Putamen (tissue), 1 donor: ENCODE measurements at places on chromosomes 1 and 21.

- no peak for DNase-seq
These were observed 45.3 kb upstream of the FBXO28 start for GRCh38 chr1:224068458-224069072.

DNA sequence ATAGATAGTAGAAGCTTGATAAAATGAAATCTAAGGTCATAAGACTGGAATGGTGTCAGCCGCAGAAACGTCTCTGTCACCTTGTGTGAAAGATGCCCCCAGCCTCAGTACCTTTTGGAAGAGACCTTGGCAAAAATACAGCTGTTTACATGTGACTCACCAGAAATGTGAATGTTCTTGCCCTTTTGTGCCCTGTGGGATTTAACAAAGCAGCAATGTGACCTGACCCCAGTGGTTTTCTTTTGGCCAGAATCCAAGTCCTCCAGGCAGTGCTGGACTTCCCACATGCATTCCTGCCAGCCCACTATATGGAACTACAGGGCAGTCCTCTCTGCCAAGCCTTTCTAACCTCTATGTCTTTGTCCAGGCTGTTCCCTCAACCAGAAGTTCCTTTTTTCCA, 27.2 kb upstream of the LRRC8C start:
- DNase-seq: no peak

GRCh38 chr1:159845751-159846629, 16.5 kb downstream of the VSIG8 start:
- no peak for DNase-seq

DNA sequence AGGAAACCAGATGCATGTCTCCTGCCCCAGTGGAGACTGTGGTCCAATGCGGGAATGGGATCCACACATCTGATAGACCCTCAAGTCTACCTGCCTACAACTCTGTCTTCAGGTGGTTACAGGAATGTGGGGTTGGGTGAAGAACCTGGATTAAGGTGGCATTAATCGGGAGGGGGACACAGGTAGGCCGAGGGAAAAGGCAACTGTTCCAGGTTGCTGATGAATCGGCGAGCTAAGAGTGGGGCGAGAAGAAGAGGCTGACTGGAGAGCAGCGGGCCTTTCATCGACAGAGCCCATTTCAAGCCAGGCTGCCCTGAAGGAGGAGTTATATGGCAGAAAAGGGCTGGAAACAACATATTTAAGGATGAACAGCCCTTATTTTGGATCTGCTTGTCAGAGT, 836 bp downstream of the CD2 start:
- no peak for DNase-seq

GRCh38 chr1:175597969-175598765, 145.2 kb downstream of the TNR start:
- no peak for DNase-seq

DNA sequence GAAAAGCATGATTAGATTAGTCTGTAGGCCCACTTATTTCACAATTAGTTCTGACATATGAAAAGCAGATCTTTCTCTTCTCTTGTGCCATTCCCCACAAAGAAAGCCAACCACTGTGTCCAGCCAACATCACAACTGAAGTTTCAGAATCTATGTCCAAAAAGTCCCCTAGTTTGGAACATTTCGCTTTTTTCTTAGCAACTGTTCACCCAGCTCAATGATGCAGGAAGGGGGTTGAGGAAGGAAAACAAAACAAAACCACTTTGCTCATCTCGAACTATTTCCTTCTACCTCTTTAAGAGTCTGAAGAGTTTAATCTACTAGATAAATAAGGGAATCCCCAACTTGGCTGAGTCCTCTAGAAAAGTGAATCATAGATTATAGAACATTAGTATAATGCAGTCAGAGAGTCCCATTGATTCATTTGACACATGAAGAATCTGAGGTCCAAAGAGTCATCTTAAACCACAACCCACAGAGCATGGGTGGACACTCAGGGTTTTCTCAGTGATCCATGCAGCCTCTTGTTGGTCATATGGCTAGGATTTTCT, 159.3 kb upstream of the SGIP1 start:
- DNase-seq: no peak

DNA sequence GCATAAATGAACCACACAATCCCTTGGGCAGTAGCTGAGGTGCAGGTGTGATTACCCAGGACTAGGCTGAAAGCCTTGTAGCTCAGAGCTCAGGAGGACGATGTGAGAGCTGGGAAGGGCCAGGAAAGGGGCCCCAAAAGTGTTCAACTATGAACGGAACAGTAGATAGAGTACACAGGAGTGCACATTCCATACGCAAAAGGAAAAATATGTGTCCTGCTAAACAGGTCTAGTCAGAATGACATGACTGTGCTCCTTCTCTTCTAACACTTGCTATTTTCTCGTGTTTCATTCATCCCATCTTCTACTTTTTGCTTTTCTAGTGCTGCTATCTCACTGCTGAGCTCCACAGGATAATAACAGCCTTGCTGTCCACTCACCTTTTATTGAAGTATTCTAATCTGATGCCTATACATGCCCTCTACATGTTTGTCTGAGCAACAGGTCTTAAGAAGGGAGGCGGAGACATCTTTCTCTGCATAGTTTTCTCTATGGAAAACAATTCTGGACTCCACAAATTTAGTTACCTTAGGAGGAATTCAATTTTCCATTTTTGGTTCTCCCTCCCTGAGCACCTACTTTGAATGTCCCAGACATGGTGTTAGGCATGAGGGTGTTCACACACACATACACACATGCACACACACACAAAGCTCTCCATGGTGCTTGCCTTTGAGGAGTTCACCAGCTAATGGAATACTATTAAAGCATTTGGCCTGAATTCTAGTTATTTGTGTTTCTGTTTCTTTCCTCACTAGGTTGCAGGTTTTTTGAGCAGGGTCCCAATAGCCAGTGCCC, 3.4 kb downstream of the S100A10 start:
- DNase-seq: no peak

- DNase-seq: no peak
These were observed 8.3 kb upstream of the EPB41 start for GRCh38 chr1:28905921-28906666.

DNA sequence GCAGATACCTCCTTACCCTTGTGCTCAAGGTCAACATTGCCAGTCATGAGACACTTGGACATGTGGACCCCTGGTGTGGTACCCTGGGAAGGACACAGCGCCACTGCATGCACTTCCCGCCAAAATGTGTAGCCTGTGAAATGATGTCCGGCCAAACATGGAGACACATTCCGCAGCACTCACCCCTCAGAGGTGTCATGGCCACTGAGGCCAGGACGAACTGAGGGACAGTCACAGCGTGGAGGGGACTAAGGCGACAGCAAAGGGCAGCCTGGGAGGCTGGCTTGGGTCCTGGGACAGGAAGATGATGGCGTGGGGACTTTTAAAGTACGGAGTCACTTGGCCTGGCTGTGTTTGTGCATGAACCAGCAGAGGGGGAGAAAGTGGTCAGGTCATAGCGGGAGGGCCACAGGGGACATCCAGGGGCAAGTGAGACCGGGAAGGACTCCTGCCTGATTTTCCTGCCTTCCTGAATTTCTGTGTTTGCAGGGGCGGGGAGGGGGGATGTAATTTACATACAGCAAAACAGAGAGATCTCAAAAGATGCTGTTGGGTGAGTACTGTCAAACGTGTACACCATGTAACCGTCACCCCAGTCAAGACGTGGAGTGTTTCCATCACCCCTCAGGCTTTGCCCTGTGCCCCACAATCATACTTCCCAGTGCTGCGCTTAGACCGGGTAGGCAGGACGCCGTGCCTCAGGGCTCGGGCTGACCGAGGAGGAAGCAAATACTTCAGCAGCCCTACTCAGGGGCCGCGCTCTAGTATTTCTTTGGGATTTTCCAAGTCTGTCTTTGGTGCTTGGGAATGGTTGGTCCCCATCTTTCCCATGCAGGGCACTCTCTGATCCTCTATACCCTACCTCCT, 45.2 kb downstream of the WDR4 start:
- DNase-seq: no peak

- DNase-seq: no peak
These were observed 58.9 kb downstream of the LRRC40 start for GRCh38 chr1:70146488-70146887.

- no peak for DNase-seq
These were observed 817 bp downstream of the KLHL17 start for GRCh38 chr1:961132-961669.

GRCh38 chr1:218298398-218298797, 13.3 kb downstream of the RRP15 start:
- no peak for DNase-seq

GRCh38 chr1:204814166-204814884, 56.3 kb upstream of the NFASC start:
- DNase-seq: no peak

DNA sequence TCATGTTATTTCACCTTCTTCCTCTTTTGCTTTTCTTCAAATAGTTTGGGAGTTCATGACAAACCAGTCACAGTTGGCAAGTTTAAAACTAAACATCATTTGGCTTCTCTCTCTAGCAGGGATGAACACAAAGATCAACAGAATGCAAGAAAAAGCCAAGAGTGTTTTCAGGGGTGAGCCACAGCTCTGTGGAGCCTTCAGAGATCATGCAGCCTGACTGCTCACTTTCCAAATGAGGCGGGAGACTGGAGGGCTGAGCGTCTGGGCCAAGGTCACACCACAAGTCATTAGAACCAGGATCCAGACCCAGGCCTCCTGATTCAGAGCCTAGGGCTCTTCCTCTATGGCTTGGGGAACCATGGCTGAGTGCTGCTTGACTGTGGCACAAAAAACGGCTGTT, 2.7 kb downstream of the DPT start:
- DNase-seq: no peak

DNA sequence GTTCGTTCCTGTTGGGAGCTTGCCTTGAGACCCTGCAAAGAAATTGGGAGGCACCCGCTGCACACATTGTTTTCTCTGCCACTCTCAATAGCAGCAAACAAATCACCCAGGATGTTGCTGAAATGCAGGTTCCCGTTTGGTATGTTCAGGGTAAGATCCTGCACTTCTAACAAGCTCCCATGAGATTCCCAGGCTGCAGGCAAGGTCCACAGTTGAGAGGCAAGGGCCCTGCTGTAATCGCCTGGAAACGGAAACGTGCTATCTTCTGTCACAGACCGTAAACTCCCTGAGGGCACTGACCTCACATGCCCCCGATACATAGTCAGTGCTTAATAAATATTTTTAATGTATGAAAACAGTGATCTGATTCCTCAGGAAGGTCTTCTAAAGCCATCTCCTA, 37.8 kb downstream of the XCL1 start:
- DNase-seq: no peak

GRCh38 chr1:160597051-160597450, 17.8 kb upstream of the CD84 start:
- no peak for DNase-seq

- DNase-seq: no peak
These were observed 6.9 kb downstream of the LAX1 start for GRCh38 chr1:203771901-203772301.

GRCh38 chr1:47564570-47564969, 126.7 kb downstream of the FOXD2 start:
- DNase-seq: no peak

DNA sequence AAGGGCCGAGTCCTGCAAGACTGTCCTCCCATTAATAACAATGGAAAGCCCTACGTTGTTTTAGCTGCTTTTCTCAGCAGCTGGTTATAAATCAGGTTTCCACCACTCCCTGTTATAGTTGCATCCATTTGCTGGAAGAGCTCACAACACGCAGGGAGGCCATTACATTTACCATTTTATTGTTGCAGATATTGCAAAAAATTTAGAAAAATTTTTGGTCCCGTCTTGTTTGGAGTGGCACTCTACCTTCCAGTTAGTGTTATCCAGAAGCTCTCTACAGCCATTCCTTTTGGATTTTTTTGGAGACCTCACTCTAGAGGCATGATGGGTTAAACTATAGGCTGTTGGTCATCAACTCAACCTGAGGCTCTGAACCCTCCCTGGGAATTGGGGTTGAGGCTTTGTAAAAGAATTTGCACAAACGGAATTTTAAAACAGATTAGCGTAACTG, 1532.1 kb upstream of the TPTE start:
- no peak for DNase-seq

- DNase-seq: no peak
These were observed 25.7 kb upstream of the SELENON start for GRCh38 chr1:25774206-25774803.

DNA sequence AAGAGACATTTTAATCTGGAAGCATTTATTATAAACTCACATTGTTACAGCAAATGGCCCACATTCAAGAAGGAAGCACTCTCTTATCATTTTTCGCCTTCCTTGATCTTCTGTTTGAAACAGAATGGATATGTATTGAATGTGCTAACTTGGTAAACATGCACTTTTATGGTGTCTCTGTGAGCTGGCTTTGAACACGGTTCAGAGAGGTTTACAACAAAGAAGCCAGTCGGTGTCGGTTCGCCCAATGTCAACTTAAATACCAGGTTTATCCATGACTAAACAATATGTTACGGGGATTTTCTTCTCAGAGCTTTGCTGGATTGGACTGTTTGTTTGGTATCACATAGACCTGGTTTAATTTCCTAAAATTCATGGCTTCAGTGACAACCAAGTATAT, 226.4 kb downstream of the TGFB2 start:
- no peak for DNase-seq

DNA sequence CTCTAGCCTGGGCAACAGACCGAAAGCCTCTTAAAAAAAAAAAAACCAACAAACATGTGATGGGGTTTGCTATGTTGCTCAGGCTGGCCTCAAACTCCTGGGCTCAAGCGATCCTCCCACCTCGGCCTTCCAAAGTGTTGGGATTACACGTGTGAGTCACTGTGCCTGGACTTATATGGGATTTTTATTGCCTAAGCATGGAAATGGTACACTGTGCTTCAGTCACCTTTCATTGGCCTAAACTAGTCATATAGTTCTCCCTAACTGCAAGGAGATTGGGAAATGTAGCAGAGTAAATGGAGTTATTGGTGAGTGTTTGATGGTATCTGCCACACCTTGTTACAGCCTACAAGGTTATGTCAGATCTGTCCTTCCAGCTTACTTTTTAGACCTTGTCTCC, 17.2 kb upstream of the MEF2D start:
- DNase-seq: no peak

DNA sequence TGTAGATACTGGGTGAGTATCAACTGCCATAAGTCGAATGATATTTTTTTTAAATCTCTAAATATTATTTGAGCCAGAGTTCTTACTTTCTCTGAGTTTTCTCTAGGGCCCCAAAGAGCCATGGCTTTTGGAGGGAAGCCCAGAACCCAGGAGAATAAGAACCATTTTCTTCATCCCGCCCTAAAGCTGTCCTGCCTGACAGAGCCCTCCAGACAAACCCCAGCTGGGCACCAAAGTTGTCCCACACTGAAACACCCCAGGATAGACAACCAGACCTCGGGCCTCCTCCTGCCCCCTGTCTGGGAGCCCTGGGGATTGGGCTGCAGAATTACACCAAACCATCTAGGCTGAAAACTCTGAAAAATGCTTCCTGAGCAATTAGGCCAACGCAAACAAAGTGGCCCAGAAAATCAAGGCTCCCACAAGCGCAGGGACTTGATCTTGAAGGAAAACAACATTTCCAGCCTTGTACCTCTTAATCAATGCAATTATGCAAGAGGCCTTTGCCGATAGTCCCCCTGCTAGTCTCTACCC, 113.1 kb downstream of the RRAGC start:
- DNase-seq: no peak

DNA sequence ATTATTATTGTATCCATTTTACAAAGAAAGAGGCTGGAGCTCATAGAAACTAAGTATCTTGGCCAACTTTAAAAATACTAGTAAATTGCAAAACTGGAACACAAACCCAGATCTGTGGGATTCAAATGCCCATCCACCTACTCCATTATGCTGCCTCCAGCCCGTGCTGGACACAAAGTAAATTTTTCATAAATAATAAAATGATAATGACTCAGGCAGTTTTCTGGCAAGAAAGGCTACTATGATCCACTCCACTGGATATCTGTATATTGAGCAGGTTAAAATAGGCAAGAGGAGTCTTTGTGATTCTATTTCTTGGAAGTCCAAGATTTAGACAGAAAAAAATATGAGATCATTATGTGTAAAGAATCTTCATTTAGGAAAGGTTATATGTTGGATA, 138.3 kb upstream of the DUSP10 start:
- no peak for DNase-seq
